ENCODE measurements at places on chromosomes 5 and 9.

- DNase-seq = no peak
Measured at GRCh38 chr9:137052998-137053943, 590 bp downstream of the ENTPD2 start.

DNA sequence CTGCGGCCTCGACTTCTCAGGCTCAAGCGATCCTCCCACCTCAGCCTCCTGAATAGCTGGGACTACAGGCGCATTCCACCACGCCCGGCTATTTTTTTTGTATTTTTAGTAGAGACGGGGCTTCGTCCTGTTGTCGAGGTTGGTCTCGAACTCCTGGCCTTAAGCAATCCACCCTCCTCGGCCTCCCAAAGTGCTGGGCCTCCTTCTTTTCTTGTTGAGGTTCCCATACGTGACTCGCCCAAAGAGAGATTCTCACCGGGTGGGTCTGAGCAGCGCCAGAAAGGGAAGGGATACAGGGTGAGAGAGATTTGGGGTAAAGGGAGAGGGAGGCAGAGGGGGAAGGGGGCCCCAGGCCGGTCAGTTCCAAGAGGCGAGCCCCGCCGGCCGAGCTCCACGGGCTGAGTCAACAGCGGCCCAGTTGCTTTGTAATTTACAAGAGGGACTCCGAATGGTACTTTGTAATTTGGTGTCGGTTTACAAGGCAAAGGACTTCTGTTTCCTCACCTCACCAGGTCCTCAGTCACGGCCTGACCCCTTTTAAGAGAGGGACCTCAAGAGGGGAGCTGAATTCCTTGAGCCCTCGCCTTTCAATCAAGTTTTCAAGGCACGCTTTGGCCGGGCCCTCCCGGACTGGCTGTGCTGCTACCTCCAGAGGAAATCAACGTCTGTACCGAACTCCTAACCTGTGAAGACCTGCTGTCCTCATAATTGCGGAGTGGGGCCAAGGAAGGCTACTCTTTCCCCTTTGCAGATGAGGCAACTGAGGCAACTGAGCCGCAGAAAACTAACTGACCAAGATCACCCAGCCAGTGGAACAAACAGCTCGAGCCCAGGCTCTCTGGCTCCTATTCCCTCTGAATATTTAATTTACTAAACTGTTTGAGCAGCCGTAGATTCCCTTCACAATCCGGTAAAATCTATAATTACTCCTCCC lies 3.3 kb upstream of the DMRT2 start:
- DNase-seq = no peak

DNA sequence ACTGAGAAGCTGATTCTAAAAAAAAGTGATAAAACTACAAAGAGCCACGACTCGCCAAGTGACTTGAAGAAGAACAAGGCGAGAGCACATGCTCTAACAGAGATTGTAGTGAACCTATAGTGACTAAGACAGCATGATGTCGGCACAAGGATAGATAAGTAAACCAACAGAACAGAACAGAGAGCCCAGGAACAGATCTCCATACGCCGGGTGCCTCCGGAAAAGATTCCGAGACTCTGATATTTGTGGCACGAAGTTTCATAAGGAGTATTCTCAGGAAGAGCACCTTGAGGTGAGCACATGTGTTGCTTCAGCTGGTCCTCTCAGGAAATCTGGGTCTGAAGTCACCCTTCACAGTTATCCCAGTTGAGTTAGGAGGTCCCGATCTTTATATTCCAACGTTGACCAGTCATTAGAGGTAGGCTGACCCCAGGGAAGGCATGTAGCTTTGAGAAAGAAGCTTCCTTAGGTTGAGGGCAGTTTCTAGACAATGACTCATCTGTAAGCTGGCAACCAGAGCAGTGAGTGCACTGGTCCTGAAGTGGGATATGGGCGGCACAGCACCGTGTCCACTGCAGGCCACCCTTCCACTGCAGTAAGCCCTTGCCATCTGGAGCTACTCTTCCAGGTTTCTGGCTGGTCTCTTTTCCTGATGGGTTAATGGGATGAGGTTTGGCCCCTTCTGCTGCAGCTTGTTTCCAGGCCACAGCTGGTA lies 13.6 kb upstream of the CLK4 start:
- no peak for DNase-seq

DNA sequence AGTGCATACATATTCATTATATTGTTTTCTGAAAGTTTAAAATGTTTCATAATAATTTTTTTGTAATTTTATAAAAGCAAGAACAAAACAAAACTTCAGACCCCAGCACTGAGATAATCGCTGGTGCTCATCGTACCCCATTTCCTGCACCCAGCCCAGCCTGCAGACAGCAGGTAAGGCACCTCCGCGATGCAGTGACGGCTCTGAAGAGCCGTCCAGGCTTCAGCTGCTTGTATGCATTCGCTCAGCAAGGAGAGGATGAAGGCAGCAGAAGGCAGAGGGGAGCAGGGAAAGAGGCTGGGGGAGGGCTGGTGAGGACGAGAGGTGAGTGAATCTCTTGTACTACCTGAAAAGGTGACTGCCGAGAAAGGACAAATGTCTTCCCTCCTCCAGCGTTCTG lies 153.5 kb downstream of the TTLL11 start:
- DNase-seq = no peak

- no peak for DNase-seq
Measured at GRCh38 chr5:17425385-17426070, 72.5 kb upstream of the TAF11L2 start.

GRCh38 chr9:93634311-93635185 lies 58.2 kb downstream of the PHF2 start:
- DNase-seq = no peak

GRCh38 chr5:55530669-55531068 lies 4.1 kb downstream of the PLPP1 start:
- no peak for DNase-seq
